Activated CD8-positive, alpha-beta memory T cell treated with anti-CD3 and anti-CD28 coated beads for 1 hour (primary cell): ENCODE measurements at places on chromosomes 3 and 15.

DNA sequence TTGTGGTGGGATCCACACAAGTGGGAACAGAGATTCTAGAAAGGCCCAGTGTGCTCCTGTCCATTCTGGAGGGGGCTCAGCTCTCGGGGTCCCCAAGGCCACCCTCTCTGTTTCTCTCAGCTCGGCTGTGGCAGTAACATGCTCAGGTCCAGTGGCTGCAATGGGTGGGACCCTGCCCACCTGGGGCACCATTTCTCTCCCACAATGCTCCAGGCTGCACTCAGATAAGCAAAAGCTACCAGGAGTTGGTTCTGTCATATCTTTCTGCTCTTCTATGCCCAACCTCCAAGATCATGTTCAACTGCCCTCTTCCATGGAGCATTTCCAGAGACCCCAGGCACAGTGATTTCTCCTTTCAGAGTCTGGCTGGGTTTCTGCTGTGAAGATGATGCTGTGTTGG lies 40.8 kb downstream of the ITGA11 start:
- no peak for DNase-seq

GRCh38 chr3:165642761-165643420 lies 194.3 kb downstream of the BCHE start:
- DNase-seq = no peak

- DNase-seq = no peak
Measured at GRCh38 chr15:48064421-48064820, 56.4 kb upstream of the SLC24A5 start.

- no peak for DNase-seq
Measured at GRCh38 chr15:88747111-88747510, 56.1 kb upstream of the ACAN start.

DNA sequence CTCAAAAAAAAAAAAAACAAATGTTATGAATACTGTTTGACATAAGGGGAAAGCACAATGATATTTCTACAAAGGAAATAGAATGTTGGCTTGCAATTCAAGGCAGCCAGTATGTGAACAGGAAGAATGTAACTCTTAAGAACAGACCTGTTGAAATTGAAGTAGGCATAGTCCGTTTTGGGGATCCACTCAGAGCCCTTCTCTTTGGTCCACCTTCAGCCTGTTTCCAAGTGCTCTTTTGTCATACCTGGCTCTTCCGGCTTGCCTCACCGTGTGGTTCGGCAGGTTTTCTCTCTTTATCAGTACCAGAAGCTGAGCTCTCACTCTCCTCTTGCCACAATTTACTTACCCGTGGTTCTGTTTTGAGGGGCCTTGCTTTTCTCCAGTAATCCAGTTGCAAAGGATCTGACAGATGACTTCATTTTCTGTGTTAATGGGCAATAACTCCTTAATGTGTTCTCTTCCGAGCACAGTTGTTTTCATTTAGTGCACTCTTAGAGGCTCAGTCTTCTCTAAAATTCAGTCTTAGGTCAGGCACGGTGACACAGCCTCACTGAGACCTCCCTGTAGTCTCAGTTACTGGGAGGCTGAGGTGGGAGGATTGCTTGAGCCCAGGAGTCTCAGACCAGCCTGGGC lies 6.7 kb downstream of the ABHD17C start:
- DNase-seq = no peak

- no peak for DNase-seq
Measured at GRCh38 chr3:134824791-134825190, 29.7 kb downstream of the EPHB1 start.

DNA sequence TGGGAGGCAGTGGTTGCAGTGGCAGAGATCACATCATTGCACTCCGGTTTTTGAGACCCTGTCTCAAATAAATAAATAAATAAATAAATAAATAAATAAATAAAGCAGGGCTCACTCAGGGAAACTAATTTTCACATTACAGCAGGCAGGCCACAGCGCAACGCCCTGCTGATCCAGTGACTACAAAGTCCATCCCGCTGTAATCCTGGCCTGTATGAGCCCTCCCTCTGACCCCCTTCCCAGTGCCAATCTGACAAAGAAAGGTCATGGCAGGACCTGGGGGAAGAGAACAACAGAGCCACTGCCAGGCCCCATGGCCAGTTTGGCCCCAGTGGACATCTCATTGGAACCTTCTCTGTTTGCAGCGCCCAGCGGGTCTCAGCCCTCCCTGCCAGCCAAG lies 9.3 kb downstream of the SH3BP5 start:
- DNase-seq = no peak

- DNase-seq = no peak
Measured at GRCh38 chr3:21991061-21991460, 240.1 kb upstream of the ZNF385D start.

DNA sequence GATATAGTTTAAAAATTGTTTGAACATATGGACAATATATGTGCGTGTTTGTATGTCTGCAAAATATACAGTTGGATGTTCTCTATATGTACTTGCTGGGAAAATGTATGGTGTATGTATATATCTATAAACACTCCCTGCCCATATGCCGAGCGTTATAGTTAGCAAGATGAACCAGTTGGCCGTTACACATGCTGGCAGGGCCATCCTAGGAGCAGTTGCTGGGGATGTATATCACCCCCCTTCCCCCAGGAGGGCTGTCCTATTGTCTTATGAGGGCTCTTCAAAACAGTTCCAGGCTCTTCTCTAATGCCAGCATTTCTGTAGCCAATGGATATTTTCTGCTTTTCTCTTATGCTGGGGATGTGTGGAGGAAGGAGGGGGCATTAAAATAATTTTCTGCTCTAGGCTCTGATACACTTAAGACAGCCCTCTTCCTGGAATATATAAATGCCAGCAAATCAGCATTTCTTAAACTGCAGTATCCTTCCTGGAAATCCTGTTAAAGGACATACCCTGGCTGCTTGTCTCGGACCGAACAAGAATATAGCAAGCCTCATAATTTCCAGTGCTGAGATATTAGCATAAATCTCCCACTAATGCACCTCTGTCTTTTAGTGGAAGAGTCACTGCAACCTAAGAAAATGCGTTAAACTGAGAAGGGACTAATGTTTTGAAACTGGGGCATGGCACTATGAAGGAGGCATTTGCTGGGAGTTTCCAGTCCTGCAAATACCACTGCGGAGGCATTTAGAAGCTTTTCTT lies 134.4 kb downstream of the MDFIC2 start:
- no peak for DNase-seq

GRCh38 chr3:42851228-42851834 lies 24.3 kb downstream of the CYP8B1 start:
- no peak for DNase-seq

DNA sequence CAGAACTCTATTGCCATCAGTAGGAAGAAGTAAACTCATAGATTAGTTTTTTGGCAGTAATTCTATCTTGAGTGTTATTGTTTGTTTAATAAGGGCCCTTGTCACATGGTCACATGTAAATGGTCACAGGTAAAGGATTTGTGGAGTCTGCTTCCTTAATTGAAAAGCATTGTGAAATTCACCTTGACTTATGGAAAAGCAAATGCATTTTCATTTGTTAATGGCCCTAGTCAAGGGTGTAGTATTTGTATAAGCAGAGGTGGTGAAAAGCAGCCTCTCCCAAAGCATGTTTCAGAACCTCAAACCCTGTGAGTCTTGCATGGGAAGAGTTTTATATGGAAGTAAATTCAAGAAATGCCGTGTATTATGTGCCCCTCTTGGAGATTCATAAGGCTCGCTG lies 197.5 kb upstream of the NR2E3 start:
- DNase-seq = no peak

DNA sequence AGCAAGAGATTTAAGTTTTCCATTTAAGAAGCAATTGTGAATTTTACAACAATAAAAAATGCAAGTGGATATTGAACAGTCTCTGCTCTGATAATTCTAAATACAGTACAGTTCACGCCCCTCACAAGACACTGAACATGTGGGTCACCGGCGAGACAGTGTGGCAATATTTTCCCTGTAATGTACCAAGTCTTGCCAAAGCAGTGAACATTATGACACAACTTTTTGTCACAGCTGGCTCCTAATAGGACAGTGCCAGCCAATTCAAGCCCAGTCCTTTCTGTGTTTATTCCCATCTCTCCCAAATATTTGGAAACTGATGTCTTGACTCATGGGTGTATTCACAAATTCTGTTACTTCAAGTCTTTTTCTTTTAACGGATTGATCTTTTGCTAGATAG lies 62.3 kb downstream of the PPARG start:
- DNase-seq = no peak

DNA sequence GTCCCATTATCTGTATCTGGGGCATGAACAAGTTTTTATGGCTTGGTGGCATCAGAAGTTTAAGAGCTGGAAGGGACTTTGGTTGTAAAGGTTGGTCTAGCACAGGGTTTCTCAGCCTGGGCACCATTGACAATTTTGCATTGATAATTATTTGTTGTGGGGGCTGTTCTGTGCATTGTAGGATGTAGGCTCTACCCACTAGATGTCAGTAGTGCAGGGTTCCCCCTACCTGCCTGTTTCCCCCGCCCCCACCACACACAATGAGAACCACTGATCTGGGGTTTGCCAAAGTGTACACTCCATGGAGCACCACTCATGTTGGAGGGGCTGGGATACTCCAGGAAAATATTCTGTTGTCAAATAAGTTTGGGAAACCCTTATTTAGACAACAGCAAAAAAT lies 42.7 kb downstream of the PLCL2 start:
- no peak for DNase-seq
